ENCODE measurements at places on chromosomes 5 and 9.

DNA sequence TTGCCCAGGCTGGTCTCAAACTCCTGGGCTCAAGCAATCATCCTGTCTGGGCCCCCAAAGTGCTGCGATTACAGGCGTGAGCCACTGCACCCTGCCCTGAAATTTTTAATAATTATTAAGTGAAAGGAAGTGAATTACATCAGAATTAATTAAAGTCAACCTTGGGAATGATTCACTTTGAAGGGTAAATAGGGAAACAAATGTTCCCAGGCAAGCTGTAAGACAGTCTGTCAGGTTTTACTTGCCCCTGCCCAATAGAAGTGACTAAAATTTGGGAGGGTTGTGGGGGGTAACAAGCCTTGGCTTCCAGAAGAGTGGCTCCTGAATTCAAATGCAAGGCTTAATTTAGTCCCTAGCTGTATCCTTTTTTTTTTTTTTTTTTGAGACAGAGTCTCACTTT, 1.3 kb upstream of the LIX1 start:
- DNase-seq = no peak

DNA sequence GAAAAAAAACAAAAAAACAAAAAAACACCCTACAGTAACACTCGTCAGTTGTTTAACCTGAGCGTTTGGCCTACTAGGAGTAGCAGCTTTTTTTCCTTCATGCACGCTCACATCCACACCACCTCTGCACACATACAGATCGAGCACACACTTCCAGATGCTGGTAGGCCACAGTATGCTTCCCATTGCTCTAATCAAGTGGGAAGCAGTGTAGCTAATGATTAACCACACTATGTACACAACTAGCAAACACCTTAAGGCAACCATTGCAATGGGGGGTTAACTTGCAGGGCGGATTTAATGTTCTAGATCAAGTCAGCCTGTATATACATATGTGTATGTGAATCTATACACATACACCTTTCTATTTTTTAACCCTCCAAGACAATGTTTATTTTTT, 65.5 kb upstream of the GLRX start:
- DNase-seq = no peak

- DNase-seq = no peak
Observed at GRCh38 chr5:144156767-144157171, 13.7 kb downstream of the YIPF5 start.

GRCh38 chr5:38468978-38469706, 87.3 kb downstream of the LIFR start:
- DNase-seq = no peak
